ENCODE measurements at places on chromosomes 2 and 18. TPM values are rescaled to one million over a fixed set of nuclear protein-coding genes. Genes with fewer than 3 reads are reported as not detected.

GRCh38 chr2:142930835-142931398 lies 53.5 kb downstream of the KYNU start:
- ATAC-seq = no peak

DNA sequence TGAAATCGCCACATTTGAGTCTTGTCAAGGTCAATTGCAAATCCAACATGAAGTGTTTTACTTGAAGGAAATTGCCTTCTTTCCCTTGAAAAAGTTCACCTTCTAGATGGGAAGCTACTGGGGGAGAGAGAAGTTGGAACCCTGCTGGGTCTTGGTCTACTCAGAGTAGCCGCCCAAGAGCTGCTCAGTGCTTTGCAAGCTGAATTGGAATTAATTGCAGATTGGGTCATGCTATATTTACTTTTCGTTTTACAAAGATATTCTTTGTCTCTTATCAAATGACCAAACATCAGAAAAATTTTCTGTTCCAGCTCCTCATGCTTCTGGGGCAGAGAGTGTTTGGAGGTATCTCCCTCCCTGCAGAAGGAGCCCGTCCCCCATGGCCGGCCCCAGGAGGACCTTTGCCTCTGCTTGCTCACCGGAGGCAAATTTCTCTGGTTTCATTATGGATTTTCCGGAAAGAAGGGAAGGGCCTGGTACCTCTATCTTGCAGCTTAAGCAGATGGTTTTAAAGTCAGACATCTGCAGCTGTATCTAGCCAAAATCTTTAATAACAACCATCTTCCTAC lies 289.7 kb downstream of the MYT1L start:
- ATAC-seq = no peak

The CPO gene
- total RNA-seq = not detected

GRCh38 chr18:6382963-6383362 lies 31.7 kb downstream of the L3MBTL4 start:
- ATAC-seq = no peak

- no peak for ATAC-seq
Measured at GRCh38 chr2:237264480-237265219, 149.3 kb downstream of the COL6A3 start.

The ACVR1C gene
- 0.74 TPM for total RNA-seq

- no peak for ATAC-seq
Measured at GRCh38 chr2:121562269-121563176, 31.8 kb downstream of the RNU4ATAC start.

The ARHGAP25 gene
- 0.98 TPM for total RNA-seq

The COBLL1 gene
- 2.0 TPM for total RNA-seq

- ATAC-seq = no peak
Measured at GRCh38 chr18:35861367-35862118, 110.9 kb upstream of the RMP24 start.

DNA sequence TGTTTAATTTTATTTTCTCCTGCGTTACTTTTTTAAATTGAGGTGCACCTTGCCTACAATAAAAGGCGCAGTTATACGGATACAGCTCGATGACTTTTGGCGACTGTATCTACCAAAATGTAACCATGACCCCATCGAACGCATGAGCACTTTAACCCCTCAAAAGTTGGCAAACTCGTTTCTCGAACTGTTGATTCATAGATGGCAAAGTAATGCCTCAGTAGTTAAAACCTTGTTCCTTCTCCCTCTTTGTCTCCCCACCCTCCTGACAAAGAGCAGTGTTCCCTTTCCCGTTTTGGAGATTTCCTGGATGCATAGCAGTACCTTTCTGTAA lies 577 bp downstream of the MOGAT1 start:
- ATAC-seq = no peak

DNA sequence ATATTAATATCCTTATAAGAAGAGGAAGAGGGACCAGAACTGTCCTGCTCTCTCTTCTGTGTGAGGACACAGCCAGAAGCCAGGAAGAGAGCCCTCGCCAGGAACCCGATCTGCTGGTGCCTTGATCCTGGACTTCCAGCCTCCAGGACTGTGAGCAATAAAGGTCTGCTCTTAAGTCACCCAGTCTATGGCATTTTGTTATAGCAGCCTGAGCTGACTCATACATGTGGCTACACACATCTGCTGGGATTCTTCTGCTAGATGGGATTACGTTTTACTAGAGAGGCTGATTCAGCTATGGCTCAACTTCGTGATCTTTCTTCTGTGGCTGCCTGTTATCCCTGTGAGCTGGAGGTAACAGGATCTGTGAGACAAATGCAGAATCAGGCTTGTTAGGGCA lies 29.6 kb downstream of the ARL4C start:
- ATAC-seq = no peak

The OTX1 gene
- 3.2 TPM for total RNA-seq

GRCh38 chr2:69517410-69517809 lies 80.2 kb upstream of the NFU1 start:
- ATAC-seq = no peak

The CD8B gene
- not detected for total RNA-seq

The UGT1A8 gene
- not detected for total RNA-seq

- no peak for ATAC-seq
Measured at GRCh38 chr18:2522112-2522511, 49.2 kb downstream of the METTL4 start.

GRCh38 chr18:59484561-59485328 lies 125.7 kb upstream of the LMAN1 start:
- ATAC-seq = no peak

DNA sequence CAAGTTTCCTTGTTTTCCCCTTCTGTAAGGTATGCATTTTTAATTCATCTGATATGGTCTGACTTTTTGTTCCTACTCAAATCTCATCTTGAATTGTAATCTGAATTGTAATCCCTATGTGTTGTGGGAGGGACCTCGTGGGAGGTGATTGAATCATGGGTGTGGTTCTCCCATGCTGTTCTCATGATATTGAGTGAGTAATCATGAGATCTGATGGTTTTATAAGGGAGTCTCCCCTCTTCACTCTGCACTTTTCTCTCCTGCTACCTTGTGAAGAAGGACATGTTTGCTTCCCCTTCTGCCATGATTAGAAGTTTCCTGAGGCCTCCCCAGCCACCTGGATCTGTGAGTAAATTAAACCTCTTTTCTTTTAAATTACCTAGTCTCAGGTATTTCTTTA lies 476.1 kb downstream of the LPIN1 start:
- no peak for ATAC-seq

- ATAC-seq = peak; percentile 73
Measured at GRCh38 chr2:9167718-9168657, 38.6 kb upstream of the ASAP2 start.

The TMEM150A gene
- 9.3 TPM for total RNA-seq

DNA sequence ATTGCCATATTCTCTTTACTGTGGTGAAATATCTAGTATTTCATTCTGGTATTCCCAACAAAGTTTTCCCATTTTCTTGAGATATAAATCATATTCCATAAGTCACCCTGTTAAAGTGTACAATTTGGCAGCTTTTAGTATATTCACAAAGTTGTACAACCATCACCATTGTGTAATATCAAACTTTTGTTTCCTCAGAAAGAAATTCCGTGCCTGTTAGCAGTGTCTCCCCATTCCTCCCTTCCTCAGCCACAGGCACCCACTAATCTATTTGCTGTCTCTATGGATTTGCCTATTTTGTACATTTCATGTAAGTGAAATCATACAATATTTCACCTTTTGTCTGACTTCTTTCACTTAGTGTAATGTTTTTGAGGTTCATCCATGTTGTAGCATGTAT lies 19.7 kb downstream of the NCOA1 start:
- ATAC-seq = no peak

GRCh38 chr2:196166876-196167275 lies 4.5 kb downstream of the STK17B start:
- ATAC-seq = no peak

DNA sequence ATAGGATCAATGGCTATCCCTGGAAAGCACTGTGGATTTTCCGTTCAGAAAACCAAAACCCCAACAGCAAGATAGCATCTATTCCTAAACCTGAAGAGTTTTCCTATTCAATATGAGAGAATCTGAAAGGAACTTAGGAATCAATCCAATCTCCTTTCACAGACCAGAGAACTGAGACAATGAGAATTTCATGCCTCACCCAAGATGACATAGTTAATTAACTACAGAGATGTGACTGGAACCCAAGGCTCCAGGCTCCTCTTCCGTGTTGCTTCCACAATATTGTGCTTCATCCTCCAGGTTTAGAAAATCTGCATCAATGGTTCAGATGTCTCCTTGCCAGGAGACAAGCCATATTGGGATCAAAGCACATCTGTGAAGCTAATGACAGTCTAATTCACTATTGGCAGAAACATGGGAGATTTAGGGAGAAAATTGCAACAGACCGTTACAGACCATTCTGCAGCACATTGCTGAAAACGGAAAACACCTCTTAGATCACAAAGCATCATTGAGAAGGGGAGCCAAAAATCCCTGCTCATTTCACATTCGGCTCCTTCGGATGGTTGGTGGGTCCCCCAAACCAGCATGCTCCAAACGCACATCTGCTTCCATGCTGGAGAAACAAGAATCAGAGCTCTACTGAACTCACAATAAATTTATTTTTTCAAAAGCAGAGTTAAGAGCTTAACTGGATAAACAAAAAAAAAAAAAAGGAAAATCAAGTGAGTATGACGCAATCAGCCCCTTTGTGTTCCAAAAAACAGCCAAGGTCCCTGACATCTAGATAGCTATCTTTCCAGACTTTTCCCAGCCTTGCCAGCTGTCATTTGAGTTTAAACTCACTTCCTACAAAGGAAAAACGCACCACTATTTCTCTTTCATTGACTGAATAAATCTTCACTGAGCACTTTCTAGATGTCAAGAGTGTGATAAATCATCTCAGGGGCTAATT lies 290.3 kb downstream of the C1D start:
- no peak for ATAC-seq

The FBXO48 gene
- total RNA-seq = 0.54 TPM

DNA sequence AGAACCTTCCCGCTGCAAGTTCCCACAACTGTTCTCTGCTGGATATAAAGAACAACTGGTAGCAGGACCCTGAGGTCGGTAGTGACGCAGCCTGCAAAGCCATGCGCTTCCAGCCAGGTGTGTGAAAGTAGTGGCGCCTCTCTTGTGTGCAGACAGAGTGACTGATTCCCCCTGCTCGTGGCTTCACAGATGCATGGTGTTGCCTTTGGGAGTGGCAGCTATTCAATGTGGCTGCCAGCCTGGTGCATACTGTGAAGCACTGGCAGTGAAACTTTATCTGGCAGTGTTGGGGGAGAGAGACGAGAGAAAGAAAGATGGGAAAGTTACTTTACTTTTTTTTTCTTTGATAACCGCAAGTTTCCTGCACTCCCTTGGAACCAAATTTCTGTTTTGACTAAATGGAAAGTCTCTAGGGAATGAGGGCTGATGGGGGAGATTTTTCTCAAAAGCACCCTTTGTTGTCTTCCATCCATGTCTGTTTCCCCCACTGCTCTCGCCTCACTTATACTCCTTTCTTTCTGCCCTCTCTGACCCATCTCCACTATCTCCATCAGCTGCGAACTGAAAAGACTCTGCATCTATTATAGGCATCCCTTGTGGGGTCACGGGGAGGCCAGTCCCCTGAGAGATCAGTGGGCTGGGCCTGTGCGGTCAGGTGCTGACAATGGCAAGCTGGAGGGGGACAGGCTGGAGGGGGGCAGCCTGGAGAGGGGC lies 90.0 kb upstream of the TNP1 start:
- ATAC-seq = no peak

DNA sequence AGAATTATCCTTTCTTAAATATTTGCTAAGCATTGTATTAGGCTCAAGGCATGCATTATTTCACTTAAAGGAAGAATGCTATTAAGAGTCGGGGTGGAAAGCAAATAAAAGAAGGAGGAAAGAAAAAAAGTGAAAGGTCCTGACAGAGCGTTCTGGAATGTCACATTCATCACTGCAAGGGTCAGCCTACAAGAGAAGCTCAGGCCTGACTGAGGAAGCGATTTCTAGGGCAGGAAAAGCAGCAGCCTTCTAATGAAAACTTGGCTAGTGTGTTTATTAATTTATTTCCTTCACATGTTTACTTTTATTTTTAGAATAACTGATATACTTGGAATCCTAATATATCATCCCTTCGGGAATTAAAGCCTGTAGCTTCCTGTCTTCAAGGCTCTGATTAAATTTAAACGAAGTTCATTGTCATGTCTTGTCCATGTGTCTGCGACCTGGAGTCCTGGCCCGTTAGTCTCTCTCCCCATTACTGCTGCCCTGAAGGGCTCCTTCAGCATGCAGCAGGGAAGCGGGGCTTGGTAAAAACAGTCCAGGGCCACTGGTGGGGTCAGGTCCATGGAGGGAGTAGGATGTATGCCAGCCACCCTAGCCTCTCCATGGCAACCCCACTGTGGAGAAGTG lies 119.2 kb upstream of the CCDC68 start:
- ATAC-seq = peak; percentile 62

The TMEM198 gene
- total RNA-seq = 15.3 TPM

The SPC25 gene
- total RNA-seq = 2.2 TPM

DNA sequence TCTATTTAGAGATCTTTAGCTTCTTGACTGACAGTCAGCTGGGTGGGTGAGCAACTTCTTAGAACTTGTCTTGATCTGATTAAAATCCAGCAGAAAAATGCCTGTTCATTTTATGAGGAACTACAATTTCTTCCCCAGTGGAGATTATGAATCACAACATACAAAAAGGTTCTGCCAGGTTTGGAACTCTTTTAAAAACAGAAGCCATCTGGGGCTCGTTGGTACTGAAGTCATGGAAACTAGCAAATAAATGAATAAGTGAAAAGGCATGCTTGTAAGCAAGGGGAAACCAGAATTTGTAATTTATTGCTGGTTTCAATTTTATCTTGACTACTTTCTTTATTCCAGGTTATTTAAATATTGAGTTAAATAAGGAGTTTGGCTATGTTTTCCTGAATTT lies 767.4 kb downstream of the MBD2 start:
- no peak for ATAC-seq

DNA sequence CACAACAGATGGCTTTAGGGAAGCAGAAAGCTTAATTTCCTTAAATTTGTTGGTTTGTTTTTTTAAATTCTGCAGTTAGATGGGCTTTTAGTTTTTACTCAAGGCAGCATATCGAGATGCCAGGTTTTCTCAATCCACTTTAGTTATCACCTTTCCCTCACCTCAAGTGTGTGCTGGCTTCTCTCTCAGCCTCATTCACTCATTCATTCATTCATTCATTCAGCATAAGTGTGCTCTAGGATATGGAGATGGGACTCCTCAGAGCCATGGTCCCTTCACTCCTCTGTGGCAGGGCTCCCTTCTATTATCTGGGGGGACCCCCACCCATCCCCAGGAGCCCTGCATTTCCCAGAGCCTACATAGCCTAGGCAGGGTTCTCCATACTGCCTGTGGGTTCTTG lies 19.0 kb downstream of the VIL1 start:
- ATAC-seq = no peak

DNA sequence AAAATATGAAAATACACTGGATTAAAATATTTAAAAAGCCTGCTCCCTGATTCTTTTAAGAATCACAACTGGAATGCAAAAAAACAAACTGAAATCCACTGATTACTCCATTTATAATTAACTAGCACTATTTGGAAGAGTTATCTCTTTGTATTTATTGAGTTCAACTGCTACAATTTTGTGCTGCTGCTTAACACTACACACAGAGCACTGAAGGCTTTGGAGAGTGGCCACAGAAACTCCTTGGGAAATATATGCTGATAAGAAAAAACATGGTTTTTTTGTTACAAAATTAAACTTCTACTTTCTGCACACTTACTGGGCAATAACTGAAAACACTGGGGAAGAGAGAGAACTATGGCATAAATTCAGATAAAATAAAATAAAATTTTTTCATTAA lies 19.8 kb upstream of the BZW1 start:
- ATAC-seq = no peak

- ATAC-seq = no peak
Measured at GRCh38 chr2:79820281-79820680, 307.4 kb downstream of the CTNNA2 start.

Data from motor neuron (in vitro differentiated cells).